Activated CD4-positive, alpha-beta T cell treated with anti-CD3 and anti-CD28 coated beads, Interleukin-2, amount 10 ng/mL, durations not matched to agents 24 days and 14 days (primary cell): ENCODE measurements at places on chromosomes 3 and 15. TPM values are rescaled to one million over a fixed set of nuclear protein-coding genes. Genes with fewer than 3 reads are reported as not detected.

Gene CHST14
- 9.0 and 9.7 TPM in 2 replicates for total RNA-seq

GRCh38 chr3:10457560-10457959 is 47.8 kb downstream of the ATP2B2 start:
- no peak for DNase-seq

- DNase-seq = no peak
These were observed 42.8 kb upstream of the SECISBP2L start for GRCh38 chr15:49088996-49089395.

DNA sequence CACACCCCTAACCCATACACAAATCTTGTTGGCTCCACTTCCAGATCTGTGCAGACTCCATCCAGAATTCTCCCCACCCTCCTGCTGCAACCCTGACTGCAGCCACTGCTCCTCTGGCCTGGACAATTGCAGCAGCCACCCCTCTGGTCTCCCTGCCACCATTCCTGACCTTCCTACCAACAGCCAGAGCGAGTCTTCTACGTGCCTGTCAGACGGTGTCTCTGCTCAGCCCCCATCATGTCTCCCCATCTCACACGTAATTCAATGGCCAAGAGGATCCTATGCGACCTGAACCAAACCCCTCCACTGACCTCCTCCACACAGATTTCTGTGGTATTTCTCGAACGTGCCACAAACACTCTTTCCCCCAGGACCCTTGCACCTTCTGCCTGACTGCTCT is 103.3 kb downstream of the TPRA1 start:
- no peak for DNase-seq

- DNase-seq = no peak
These were observed 143.6 kb upstream of the GRM7 start for GRCh38 chr3:6717026-6717943.

DNA sequence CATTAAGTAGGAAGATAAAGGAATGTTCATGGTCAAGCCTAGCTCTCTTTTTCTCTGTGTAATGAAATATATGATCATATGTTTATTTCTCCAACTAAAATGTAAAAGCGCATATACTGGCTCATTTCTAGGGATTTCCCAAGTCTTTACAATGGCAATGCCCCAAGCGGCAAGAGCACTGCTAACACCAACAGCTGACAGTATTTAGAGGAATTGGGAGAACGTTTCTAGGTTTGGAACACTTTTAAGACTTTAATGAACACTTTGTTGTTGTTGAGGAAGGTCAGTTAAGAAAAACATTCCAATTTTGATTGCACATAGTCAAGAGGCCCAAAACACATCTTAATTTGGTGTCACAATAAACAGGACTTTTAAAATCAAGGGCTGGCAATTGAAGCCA is 132.7 kb downstream of the ATP8B4 start:
- peak; percentile 2 for DNase-seq

DNA sequence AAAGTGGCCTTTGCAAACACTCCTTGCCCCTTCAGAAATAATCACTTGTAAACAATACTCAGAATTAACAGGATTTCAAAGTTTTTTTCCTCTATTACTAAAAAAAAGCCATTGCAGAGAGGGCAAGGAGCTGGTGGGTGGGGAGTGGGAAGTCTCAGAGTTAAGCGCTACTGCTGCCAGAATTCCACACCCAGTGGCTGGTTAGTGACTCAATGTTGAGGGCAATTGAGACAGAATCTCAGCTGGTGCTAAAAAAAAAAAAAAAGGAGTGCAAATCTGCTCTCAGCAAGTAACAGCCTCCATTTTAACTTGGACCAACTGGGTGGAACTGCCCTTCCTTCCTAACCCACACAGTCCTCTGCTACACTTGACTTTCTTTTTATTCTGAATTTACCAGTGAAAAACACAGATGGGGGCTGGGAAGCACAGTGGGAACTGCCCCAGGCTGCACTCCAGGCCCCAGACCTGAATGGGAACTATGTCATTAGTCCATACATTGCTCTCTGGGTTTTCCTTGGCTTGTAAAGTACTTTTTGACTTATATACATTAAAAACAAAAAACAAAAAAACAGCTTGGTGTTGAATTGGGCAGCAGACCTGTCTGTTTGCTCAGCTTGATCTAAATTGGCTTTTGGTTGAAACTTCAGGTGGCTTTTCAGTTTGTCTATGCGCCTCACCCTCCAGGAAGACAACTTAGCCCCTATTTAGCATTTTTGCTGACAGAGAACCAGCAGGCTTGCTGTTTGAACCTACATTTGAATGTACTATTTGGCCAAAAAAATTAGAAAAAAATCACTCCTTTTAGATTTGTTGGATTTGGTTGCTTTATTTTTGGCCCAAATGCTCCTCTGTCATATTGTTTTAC is 357.8 kb upstream of the TBL1XR1 start:
- DNase-seq = no peak

Gene SATB1
- total RNA-seq = 561 and 571 TPM in 2 replicates

Gene LRRC31
- total RNA-seq = not detected in 2 replicates

- no peak for DNase-seq
These were observed 21.8 kb upstream of the POU1F1 start for GRCh38 chr3:87298111-87298718.

DNA sequence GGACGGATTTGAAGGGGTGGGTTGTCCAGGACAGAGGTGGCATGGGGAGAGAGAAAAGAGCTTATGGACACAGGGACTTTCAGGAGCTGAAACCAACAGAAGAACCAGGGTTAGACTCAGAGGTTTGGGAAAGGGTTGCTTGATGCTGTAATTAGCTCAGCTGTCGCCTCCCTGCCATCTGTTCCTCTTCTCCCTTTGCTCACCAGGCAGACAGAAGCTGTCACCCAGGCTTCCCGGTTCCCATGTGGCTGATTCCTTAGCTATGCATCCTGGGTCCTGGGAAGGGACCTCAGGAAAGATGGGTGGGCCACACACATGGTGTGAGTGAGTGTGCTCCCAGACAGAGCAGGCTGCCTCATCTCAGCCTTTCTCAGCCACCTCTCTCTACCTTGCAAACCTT is 14.1 kb downstream of the PTPN23 start:
- DNase-seq = no peak

Gene TBCCD1
- 20.9 and 21.4 TPM in 2 replicates for total RNA-seq

Gene GLT8D1
- 38.7 and 39.0 TPM in 2 replicates for total RNA-seq

- no peak for DNase-seq
These were observed 238.8 kb downstream of the NTRK3 start for GRCh38 chr15:88017753-88018152.

GRCh38 chr3:168051070-168051469 is 44.7 kb downstream of the GOLIM4 start:
- DNase-seq = no peak

GRCh38 chr3:10581251-10581650 is 75.9 kb upstream of the ATP2B2 start:
- no peak for DNase-seq

DNA sequence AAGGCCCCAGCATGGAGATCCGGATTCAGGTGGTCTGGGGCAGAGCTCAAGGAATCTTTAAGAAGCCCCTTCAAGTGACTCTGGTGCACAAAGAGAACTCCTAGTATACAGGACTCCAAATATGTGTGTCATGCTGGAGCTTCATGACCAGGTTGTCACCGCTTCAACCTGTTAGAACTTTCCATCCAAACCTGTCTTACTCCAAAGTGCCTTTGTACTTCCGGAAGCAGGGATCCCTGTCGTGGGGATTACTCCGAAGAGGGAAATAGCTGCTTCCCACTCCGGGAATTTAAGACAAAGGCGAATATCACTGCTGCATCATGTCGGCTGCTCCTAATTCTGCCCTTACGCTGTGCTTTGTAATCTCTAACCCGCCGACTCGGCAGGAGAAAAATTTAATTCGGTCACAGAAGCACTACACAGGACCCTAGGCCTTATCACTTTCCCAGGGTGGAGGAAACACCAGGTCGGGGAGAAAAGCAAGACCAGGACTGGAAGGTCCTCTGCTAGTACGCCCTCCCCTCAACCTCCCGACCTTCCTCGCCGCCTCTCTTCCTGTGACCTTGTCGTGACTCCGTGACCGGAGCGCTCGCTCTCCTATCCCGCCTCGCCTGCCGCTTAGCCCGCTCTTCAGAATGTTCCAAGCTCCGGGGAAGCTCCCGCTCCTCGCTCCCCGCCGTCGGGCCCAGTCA is 730 bp downstream of the HIGD1A start:
- peak; percentile 83 for DNase-seq

DNA sequence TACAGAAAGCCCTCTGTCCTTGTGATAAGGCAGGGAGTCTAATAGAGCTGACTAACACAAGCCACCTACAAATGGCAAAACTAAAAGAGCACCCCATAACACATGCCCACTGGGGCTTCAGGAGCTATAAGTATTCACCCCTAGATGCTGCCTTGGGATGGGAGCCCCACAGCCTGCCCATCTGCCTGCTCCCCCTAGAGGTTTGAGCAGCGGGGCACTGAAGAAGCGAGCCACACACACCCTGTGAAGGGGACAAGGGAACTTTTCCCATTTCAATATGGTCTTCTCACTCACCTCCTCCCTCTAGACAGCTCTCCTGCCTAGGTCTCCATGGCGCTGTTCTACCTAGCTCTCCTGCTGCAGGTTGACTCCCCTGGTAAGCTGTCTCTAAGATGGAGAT is 261.0 kb downstream of the SHQ1 start:
- no peak for DNase-seq

Gene SHC4
- total RNA-seq = 20.4 and 21.2 TPM in 2 replicates

Gene PPIB
- 384 and 397 TPM in 2 replicates for total RNA-seq

Gene ALPK3
- total RNA-seq = 0.09 and 0.21 TPM in 2 replicates

DNA sequence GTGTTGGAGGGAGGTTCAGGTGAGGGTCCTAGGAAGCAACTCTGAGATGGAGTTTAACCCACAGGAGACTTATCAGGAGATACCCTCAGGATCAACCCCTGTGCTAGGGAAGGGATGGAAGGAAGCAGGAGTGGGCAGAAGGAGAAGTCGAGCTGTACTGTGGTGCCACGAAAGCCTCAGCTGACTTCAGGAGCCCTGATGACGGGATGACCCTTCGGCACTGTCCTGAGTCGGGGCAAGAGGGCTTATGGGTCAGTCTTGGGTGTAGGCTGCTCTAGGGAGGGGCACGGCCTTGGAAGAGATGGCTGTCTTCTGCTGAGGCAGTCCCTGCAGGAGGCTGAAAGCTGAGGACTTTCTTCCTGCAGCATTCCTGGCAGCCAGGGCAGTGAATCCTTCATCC is 7.7 kb downstream of the CLEC3B start:
- DNase-seq = no peak

- DNase-seq = no peak
These were observed 818.8 kb upstream of the LMCD1 start for GRCh38 chr3:7682822-7683229.

DNA sequence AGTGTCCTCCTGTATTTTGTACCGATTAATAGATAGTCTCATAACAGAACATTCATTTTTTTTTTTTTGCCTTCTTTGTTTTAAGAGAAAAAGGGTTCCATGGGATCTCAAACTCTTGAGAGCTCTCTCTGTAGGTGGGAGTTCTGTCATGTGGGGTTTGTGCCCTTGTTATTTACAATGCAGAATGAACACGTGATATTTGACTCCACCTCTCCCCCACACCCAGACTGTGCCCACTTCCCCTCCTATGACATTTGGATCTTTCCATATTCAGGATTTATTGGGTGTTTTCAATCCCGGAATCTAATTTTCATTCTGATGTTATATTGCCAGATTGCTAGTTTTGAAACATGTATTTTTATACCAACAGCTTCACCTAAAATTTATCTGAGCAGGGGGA is 49.5 kb downstream of the ARPP21 start:
- no peak for DNase-seq

Gene SCN11A
- not detected in 2 replicates for total RNA-seq

Gene FETUB
- not detected in 2 replicates for total RNA-seq

DNA sequence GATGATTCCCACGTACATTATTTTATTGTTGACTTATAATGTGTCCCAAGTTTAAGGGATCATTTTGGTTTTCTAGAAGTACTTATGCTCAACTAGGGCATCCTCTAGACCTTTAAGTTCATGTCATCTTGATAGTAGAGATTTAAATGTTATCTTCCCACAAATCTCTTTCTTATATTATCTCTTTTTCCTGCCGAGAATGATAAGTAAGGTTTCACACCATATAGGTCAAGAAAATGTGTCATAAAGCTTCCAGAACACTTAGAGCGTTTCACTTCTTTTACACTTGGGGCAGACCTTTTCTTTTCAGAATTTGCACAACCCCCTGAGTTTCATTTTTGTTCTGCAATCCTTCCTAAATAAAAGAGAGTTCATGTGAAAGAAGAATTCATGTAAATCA is 142.0 kb upstream of the CBLB start:
- DNase-seq = no peak

DNA sequence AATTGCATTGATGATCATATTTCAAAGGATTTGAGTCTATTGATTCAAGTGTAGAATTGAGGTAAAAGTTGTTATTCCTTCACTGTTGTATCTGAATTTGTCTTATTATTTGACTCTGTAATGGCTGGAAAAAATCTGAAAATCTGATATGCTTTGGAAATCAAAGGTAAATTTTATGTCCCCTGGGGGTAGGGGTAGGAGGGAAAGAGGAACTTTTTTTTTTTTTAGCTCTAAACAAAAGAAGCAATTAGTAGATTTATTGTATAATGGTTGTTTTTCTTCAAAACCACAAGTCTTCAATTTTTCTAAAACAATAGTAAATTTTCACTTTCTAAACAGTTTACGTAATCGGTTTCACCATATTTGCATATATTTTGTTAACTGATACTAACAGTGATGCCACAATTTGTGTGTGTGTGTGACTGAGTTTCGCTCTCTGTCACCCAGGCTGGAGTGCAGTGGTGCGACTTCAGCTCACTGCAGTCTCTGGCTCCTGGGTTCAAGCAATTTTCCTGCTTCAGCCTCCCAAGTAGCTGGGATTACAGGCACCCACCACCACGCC is 91.7 kb upstream of the GOLGA6L4 start:
- DNase-seq = no peak

GRCh38 chr3:47661121-47661752 is 82.6 kb upstream of the CSPG5 start:
- no peak for DNase-seq

DNA sequence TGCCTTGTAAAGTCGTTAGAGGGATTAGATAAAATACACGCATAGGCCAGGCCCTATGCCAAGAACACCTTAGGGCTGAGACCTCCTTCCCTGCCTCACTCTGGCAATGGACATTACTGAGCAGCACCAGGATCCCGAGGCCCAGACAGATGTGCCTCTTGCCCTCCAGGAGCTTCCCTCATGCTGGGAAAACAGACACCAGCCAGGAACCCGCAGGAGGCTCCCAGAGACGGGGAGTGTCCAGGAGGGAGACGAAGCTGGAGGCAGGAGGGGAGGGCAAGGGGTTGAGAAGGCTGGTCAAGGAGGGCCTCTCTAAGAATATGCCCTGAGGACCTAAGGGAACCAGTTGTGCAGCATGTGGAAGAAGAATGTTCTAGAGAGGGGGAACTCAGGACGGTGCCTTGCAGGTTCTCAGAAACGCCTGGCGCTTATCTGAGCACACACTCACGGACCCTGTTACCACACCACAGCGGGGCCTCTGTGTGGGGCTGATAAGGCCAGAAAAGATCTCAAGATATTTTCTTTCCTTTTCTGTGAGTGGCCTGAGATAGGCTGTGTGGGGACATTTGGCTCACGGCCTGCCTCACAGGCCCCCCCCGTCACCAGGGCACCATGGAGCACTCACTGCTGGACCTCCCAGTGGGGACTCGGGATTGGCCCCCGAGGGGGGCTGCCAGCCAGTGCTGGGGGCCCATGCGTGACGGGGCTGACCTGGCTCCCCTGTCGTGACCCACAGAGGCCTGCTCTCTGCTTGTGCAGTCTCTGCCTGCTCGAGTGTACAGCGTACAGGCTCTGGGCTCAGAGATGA is 22.0 kb upstream of the CYP11A1 start:
- no peak for DNase-seq

GRCh38 chr3:48125013-48125705 is 63.1 kb downstream of the CDC25A start:
- no peak for DNase-seq

Gene KNG1
- not detected in 2 replicates for total RNA-seq

GRCh38 chr15:63436872-63437375 is 55.3 kb upstream of the CA12 start:
- peak; percentile 92 for DNase-seq

Gene CCDC9B
- total RNA-seq = 0.21 and 0.54 TPM in 2 replicates

Gene ROBO1
- 0.05 and 0.21 TPM in 2 replicates for total RNA-seq
